GM23338 (cell line): ENCODE measurements at places on chromosomes 5 and 9.

- H3K27ac ChIP-seq = no peak overlapping the region
- H3K4me3 ChIP-seq = no peak overlapping the region
- no peaks in the 10 kb centered on the region for H3K36me3 ChIP-seq
- no peaks in the 10 kb centered on the region for H3K27me3 ChIP-seq
- DNase-seq = peak; percentile 78
- no peaks in the 10 kb centered on the region for H3K4me1 ChIP-seq
Observed at GRCh38 chr9:110217656-110218099, 9.7 kb upstream of the C9orf152 start.

DNA sequence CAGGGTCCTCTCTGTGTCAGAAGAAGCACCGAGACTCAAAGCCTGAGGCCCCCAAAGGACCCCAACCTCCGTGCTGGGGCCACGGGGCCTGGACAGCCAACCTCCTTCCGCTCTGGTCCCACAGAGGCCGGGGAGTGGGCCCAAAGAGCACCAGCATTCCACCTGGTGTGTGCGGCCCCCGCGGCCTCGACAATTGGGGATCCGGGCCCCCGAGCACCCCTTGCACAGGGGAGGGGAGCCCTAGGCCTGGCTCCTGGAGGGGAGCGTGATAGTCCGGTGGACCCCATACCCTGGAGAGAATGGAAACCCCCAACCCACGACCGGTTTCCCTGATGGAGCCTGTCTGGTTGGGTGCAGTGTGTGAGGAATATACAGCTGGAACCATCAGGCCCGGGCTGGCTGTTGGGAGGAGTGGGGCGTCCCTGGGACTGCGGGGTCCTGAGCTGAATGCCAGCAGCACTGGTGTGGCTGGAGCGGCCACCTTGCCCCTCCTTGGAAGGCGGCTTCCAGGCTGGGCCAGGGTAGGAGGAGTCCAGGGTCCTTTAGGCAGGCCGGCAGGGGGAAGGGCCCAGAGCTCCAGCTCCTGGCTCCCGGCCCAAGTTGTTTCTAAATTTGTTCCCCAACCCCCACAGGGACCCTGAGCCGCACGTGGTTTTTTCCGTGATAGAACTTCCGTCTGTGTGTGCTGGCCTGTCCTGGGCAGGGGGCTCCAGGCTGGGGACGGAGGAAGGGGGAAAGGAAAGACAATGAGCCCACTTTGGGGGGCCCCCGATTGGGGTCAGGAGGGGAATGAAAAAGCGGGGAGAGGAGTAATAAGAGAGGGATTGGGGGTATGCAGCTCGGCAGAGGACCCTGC lies 825 bp upstream of the TOR4A start:
- peak; percentile 79 for DNase-seq
- peaks cover 12% of the 10 kb centered on the region for H3K4me1 ChIP-seq
- H3K27ac ChIP-seq = peak overlapping the region; percentile 94
- no peaks in the 10 kb centered on the region for H3K36me3 ChIP-seq
- peak overlapping the region; percentile 64 for H3K4me3 ChIP-seq

DNA sequence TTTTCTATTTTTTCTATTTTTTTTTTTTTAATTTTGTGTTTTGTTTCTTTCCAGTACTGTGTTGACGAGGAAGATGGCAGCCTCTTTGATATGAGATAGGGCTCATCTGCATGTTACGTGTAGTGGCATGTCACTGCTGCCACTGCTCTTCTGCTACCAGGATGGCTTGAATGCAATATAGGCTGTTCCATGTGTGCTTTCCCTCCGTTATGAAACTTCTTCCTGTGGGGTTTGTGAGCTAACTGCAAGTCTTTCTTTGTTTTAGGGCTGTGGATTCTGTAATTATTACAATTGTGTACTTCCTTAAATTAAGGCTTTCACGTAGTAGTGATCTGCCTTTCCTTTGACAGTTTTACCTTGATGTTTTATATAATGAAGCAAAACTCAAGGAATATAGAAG lies 184.6 kb downstream of the KDM4C start:
- H3K4me1 ChIP-seq = 0 out of 2 replicates have a peak, but pooled peaks cover 2% of the 10 kb centered on the region
- DNase-seq = no peak
- H3K36me3 ChIP-seq = no peaks in the 10 kb centered on the region
- no peak overlapping the region for H3K27ac ChIP-seq

DNA sequence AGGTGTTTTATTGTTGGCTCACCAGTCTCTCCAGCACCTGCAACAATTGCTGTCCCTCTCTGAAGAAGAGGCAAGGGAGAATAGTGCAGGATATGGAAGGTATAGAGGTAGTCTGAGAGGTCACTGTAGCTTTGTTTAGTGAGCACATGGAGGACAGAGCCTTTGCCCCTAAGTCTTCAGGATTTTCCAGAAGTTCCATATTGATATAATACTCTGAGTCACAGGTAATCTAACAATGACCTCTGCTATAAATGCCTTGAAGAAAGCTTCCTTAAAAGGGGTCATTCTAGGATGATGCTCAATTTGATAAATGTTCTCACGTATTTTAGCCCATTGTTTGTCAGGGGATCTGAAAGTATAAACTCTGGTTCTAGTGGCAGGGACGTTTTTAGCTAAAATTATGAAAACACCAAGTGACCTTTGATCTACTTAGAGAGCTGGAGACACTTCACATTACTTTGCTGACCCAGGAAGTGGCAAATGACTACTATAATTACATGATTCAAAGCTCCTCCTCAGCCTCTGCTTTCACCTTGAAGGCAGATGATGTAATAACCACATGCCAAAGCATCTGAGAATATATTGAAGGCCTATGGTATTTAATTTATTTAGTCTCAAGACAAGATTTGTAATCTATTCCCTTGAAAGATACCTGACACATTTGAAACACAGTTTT lies 366.9 kb upstream of the NUDT12 start:
- no peak for DNase-seq
- no peak overlapping the region for H3K4me3 ChIP-seq
- no peaks in the 10 kb centered on the region for H3K27me3 ChIP-seq
- H3K27ac ChIP-seq = no peak overlapping the region

- H3K27me3 ChIP-seq = no peaks in the 10 kb centered on the region
- no peak overlapping the region for H3K27ac ChIP-seq
- DNase-seq = no peak
- H3K36me3 ChIP-seq = peaks cover 68% of the 10 kb centered on the region
- H3K4me1 ChIP-seq = peaks cover 12% of the 10 kb centered on the region
Observed at GRCh38 chr9:78301466-78301865, 4.5 kb downstream of the PSAT1 start.

GRCh38 chr9:134374301-134375010 lies 48.2 kb downstream of the RXRA start:
- H3K4me1 ChIP-seq = no peaks in the 10 kb centered on the region
- H3K4me3 ChIP-seq = no peak overlapping the region
- no peak overlapping the region for H3K27ac ChIP-seq
- DNase-seq = no peak

DNA sequence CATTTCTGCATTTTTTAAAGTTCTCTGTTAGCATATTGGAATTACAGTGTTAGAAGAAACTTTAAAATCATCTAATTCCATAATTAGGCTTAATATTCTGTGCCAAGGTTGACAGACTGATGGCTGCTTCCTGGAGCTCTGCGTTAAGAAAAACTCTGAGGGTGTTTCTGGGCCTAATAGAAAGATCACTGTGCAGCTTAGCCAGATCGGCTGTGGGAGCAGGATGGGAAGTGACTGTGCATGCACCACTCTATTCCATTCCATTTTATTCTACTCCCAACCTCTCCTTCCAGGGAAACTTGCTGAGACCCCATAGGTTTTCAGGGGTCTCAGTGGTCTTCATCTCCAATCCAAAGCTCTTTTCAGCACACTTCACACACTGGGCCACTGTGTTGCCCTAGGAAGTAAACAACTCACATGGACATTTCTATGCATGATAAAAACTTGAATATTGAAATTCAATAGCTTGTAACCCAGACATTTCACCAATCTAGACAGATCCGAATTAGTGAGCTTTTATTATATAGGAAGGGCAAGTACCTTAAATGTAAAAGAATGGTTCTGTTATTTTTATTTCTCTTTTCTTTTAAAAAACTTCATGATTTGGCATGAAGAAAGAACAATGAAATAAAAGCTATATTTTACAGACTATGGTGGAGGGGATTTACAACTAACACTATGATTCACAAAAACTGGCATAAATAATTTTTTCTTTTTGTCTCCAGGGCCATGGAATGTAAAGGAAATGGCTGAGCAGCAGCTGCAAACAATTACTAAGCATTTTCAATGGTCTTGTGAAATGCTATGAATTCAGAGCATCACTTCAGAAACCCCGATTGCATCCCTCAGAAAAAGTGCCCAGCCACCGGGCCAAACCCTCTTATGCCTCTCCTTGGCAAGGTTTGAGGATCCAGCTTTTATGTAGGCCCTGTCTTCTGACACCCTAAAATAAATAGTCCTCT lies 51.4 kb upstream of the DAB2 start:
- peaks cover 15% of the 10 kb centered on the region for H3K4me1 ChIP-seq
- no peaks in the 10 kb centered on the region for H3K36me3 ChIP-seq
- no peak overlapping the region for H3K27ac ChIP-seq
- no peak for DNase-seq
- H3K4me3 ChIP-seq = no peak overlapping the region

- no peak for DNase-seq
- H3K4me1 ChIP-seq = peaks cover 8% of the 10 kb centered on the region
- H3K4me3 ChIP-seq = no peak overlapping the region
- no peaks in the 10 kb centered on the region for H3K36me3 ChIP-seq
- no peaks in the 10 kb centered on the region for H3K27me3 ChIP-seq
- no peak overlapping the region for H3K27ac ChIP-seq
Observed at GRCh38 chr5:170154744-170155143, 49.0 kb downstream of the FOXI1 start.

- H3K4me3 ChIP-seq = no peak overlapping the region
- no peaks in the 10 kb centered on the region for H3K27me3 ChIP-seq
- no peaks in the 10 kb centered on the region for H3K36me3 ChIP-seq
- H3K4me1 ChIP-seq = no peaks in the 10 kb centered on the region
- H3K27ac ChIP-seq = no peak overlapping the region
Observed at GRCh38 chr9:31744589-31744988, 639.9 kb upstream of the ACO1 start.

DNA sequence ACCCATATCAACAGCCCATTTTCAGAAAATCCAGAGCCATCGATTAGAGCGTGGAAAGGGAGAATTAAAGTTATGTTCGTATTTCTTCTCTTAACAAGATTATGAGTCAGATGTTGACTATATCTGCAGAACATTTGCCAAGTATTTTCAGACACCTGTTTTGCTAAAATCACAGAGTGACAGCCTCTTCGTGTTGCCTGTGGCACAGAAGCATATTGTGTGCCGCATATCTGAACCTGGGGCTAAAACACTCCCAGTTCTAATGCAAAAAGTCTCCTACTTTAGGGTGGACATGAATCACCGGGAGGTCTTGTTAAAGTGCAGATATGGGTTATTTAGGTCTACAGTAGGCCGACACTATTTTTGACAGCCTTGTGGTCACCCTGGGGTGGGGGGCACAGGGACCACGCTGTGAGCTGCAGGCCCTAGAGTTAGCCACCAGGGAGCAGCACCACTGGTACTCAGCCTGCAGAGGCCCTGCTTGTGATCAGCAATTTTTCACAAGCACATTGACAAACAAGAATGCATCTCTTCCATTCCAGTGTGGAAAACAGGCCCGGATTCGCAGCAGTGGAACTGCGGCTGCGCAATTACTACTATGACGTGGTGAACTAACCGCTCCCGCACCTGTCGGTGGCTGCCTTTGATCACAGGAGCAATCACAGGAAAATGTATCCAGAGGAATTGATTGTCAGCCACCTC lies 93.5 kb downstream of the SYK start:
- peaks cover 36% of the 10 kb centered on the region for H3K4me1 ChIP-seq
- no peaks in the 10 kb centered on the region for H3K27me3 ChIP-seq
- H3K36me3 ChIP-seq = no peaks in the 10 kb centered on the region
- DNase-seq = peak; percentile 49

GRCh38 chr5:135386096-135386495 lies 12.9 kb downstream of the MACROH2A1 start:
- no peak overlapping the region for H3K4me3 ChIP-seq
- H3K27me3 ChIP-seq = no peaks in the 10 kb centered on the region
- DNase-seq = no peak
- H3K36me3 ChIP-seq = peaks cover 3% of the 10 kb centered on the region; the same call in 1 of the 2 replicates
- H3K4me1 ChIP-seq = no peaks in the 10 kb centered on the region

DNA sequence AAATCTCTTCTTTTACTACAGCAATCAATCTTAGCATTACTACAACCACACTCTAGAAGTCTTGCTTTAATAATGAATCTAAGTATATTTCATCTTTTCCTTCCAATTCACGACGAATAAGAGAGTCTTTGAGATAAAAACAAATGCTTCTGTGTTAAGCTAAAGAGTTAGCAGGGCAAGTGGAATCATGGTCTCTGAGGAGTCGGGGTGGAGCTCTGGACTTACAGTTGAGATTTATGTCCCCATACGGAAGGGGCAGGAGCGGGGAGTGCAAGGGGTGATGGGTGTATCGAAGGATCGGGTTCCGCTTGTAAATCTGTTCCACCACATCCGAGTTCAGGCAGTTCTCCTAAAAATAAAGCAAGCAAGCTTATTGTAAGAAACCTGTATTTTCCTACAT lies 59.0 kb upstream of the RETREG1 start:
- no peak overlapping the region; the same call in 1 of the 2 replicates for H3K27ac ChIP-seq
- H3K4me3 ChIP-seq = no peak overlapping the region
- no peak for DNase-seq
- H3K27me3 ChIP-seq = no peaks in the 10 kb centered on the region
- H3K4me1 ChIP-seq = no peaks in the 10 kb centered on the region
- peaks cover 95% of the 10 kb centered on the region for H3K36me3 ChIP-seq

- no peaks in the 10 kb centered on the region for H3K36me3 ChIP-seq
- no peaks in the 10 kb centered on the region for H3K27me3 ChIP-seq
- H3K27ac ChIP-seq = no peak overlapping the region
- H3K4me3 ChIP-seq = no peak overlapping the region
- no peak for DNase-seq
Observed at GRCh38 chr5:158463188-158463587, 604.2 kb upstream of the CLINT1 start.

DNA sequence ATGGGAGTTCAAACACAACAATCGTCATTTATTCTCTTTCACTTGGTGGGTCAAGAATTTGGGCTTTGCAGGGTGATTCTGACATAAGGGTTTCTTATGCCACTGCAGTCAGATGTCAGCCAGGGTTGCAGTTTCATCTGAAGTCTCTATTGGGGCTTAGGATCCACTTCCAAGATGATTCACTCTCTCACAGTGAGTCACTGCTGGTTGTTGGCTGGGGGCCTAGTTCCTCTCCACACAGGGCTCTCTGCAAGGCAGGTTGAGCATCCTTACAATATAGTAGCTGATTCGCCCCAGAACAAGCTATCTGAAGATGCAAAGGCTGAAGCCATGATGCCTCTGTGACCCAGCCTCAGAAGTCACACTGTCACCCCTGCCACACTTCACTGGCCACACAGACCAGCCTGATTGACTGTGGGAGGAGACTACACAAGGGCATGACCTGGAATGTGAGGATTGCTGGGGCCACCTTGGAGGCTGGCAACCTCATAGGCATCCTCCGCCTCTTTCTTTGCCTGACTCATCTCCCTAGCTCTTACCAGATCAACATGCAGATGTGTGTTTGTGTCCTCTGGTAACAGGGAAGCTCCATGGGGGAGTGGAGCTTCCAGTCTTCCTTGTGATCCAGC lies 4.5 kb upstream of the CARD19 start:
- H3K4me3 ChIP-seq = no peak overlapping the region
- H3K4me1 ChIP-seq = 0 out of 2 replicates have a peak, but pooled peaks cover 3% of the 10 kb centered on the region
